ENCODE measurements at places on chromosomes 5 and 9.
A peak's percentile ranks its signal among the peaks of the same experiment; 100 is the strongest.

GRCh38 chr5:169009123-169009522 is 291.8 kb downstream of the SLIT3 start:
- no peak for DNase-seq

GRCh38 chr5:6545770-6546690 is 86.8 kb downstream of the NSUN2 start:
- DNase-seq, result no peak

GRCh38 chr9:126724226-126724625 is 80.6 kb upstream of the ZBTB43 start:
- DNase-seq, result no peak

DNA sequence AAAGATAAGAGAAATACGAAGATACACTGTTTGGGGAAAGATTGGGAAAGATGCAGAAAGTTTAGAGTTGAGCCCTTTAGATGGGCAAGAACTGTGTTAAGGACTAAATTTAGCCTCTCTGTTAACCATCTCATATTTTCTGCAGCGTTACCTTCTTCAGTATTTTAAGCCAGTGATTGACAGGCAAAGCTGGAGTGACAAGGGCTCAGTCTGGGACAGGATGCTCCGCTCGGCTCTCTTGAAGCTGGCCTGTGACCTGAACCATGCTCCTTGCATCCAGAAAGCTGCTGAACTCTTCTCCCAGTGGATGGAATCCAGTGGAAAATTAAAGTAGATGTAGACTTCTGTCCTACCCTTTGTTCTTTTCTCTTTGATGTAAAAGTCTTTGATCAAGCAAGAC is 26.4 kb upstream of the LNPEP start:
- DNase-seq, result no peak

- DNase-seq, result peak; percentile 75
These were observed 16.6 kb upstream of the EGFL7 start for GRCh38 chr9:136645903-136646754.

GRCh38 chr9:88871669-88872068 is 119.6 kb upstream of the S1PR3 start:
- no peak for DNase-seq

GRCh38 chr9:78676623-78677022 is 379.7 kb downstream of the PSAT1 start:
- DNase-seq, result no peak

DNA sequence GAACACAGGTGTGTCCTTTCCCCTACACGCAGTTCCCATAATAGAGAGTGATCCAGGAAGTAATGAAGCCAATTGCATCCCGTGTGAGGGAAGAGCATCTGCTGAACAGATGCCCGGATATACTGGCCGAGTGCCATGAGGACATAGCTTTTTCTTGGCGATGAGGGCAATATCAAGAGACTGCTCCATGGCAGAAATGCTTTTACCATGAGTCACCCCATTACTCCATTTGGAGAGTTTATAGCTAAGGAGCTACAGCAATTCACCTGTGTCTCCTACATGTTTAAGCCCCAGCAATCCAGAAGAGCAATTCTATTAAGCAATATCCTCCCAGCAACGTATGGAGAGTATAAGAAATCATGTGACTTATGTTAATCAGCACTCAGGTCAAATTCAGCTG is 222.0 kb upstream of the KLF4 start:
- DNase-seq, result peak; percentile 45

DNA sequence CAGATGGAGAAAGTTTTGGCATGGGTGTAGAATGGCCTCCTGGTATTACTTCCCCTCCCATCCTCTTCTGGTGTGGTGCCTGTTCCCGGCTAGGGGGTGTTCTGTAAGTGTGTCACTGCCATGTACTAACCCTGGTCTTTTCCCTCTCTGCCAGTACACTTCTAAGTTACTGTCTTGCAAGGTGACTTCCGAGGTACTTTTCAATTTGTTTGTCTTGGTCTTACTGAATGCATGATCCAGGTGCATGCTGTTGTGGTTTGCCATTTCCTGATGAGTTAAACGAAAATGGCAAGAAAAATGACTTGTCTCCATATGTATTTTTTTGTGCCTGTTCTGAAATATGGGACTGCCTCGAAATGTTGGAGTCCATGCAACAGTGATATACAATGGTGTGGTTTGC is 46.0 kb downstream of the C9orf152 start:
- no peak for DNase-seq

DNA sequence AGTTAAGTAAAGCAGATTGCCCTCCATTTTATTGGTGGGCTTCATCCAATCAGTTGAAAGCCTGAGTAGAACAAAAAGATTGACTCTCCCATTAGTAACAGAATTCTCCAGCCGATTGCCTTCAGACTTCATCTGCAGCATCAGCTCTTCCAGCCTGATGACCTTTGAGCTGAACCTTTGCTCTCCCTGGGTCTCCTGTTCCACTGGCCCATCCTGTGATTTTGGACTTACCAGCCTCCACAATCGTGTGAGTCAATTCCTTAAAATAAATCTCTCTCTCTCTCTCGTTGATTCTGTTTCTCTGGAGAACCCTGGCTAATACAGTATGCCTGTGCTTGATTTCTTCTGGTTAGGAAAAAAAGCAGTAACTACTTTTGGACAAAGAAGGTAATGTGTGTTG is 121.9 kb downstream of the OSTF1 start:
- no peak for DNase-seq

GRCh38 chr9:77807281-77807683 is 159.2 kb upstream of the GNA14 start:
- no peak for DNase-seq

GRCh38 chr5:97998941-97999340 is 774.5 kb upstream of the RGMB start:
- DNase-seq, result peak; percentile 48
